ENCODE measurements at places on chromosomes 6 and 20.
A peak's percentile ranks its signal among the peaks of the same experiment; 100 is the strongest.

- no peak for DNase-seq
Measured at GRCh38 chr20:48673507-48673906, 154.3 kb downstream of the PREX1 start.

DNA sequence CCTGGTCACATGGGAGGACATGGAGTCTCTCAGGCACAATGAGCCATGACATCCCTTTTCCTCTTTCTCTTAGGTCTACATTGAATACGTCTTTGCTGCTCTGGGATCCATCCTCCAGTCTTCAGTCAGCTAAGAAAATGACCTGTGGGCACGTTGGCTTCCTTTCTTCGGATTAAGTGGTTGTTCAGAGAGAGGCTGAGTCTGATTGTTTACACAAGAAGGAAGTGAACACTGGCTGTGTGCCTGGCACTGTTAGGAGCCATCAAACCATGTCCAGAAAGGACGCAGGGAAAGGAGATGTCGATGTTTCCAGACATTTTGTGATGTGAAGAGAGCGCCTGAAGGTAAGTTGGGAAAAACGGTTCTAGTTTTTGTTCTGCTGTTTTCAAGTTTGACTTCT, 309.9 kb upstream of the CDYL start:
- no peak for DNase-seq

GRCh38 chr6:139519571-139520031, 145.2 kb upstream of the CITED2 start:
- DNase-seq, result peak; percentile 62

DNA sequence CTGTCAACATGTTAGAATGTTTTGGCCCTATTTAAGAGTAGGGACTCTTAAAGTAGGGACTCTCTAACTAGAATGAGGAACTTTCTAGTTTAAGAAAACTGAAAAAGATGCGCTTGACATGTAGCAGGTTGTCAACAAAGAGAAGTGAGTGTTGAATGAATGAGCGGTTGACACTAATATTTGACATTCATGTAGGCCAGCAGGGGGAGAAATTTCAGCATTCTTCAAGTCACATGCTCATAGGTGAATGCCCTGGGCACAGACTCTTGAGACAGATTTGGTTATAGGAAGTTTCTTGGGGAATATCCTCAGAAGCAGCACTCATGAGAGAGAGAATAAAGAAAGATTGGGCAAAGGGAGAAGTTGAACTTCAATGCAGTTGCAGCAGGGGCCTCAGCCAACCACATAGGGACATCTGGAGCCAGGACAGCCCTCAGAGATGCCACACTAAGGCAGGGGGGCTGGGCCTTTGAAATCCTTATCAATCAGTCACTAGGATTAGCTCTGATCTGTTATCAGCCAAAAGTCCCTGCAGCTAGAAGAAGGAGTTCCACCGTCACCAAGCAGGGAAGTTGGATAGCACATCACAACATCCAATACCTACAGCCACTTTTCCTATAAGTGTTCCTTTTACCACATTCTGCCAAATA, 145.1 kb upstream of the FKBP1C start:
- no peak for DNase-seq

DNA sequence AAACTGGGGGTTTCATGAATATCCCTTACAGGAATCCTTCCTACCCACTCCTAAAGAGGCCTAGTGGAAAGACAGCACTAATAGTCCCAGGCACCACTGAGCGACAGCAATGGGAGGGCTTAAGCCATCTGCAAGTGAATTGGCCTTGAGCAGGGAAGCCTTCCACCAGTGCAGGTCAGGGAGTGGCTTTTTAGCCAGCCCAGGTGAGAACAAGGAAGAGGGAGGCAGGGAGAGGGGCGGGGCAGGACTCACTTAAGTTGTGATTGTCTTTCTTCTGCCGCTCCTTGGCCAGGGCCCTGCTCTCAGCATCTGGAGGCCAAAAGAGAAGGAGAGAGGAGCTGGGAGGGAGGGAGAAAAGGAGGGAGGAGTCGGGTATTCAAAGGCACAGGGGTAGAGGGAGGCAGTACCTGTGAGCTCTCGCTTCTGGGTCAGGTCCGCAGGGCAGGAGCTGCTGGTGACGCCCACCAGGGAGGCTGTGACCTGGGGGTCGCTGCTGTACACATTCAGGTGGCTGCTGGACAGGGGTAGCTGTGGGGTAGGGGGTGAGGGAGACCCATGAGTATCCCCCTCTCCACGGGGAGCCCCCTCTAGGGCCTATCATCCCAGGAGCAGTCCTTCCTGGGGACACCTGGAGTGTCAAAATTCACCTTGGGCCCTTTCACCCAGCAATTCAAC, 47.8 kb downstream of the TFEB start:
- no peak for DNase-seq

DNA sequence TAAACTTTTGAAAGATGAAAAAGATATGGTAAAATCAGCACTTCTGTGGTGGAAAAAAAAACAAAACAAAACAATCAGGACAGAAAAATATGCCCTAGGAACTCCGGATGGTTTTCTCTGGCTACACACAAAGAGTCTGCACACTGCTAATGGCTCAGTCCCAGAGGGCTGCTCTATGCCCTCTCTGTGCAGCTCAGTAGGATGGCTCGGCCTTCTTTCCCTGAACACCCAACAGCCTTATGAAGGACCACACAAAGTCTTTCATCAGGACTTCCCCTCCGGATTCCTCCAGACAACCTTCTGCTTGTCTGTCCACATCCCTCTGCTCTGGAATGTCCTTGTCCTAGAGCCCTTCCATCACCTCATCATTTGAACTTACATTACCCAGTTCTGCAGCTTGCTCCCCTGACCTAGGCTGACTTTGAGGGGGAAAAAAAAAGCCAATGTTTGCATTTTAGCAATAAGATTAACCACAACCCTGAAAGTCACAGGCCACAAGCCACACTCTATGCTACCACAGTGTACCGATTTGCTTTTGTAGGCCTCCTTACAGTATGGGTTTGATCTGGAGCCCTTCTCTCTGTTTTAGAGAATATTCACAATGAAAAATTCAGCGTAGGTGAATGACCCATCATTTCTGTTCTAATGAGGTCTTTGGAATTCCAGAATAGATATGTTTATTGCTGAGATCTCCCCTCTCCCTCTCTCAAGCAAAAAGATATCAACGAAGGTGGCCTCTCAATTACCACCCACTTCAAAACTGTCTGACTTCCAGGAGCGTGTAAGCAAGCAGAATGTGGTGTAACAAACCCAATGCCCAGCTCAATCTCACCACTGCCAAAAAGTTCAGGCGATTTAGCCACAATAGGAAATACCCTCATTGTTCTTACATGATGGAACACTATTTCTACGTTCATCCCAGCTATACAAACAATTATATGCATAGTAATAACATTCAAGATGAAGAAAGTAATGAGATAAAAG, 164.0 kb downstream of the GMDS start:
- no peak for DNase-seq

DNA sequence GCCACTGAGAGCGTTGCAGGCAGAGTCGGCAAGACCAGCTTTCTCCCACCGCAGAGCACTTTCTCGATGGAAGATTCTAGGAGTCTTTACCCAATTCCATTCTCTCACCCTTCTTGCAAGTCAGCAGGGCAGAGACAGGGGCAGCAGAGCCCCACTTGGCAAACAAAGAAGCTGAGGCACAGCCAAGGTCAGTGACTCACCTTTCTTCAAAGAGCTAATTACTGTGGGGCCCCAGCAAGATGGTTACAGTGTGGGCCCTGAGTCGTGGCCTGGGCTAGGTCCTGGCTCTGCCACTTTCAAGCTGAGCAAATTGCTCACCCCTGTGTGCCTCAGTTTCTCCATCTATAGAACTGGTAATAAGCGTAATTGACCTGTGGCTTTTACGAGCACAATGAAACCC, 277.0 kb downstream of the PREX1 start:
- no peak for DNase-seq

DNA sequence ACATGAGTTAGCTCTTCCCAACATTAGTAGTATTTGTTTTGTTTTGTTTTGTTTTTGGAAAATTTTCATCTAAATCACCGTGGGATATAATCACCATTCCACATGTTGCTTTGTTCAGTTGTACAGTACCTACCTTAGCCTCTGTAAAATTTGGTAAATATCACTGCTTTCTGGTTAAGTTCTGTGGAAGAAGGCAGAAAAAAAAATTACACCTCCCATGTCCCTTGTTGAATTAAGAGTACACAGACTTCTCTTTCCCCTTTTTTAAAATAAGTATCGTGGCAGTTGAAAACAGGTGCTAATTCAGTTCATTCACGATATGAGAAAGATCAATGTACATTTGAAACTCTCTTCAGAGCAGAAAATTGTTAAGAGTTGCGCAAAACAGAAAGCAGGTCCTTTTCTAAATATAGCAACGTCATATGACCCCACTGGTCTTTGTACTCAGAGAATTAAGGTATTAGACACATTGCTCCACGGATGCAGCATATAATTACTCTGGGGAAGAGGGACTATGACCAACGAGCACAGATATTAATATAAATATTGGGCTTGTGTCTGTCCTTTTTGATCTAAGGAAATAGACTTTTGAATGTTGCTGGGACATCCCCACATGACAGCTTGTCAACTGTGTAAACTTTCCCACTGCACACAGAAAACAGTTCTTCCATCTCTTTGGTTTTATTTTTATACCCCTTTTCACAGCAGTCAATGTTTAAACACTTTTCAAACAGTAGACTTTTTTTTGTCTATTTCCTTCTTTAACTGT, 58.6 kb upstream of the ZNF217 start:
- DNase-seq, result peak; percentile 5

Data from fibroblast of skin of abdomen (primary cell).